ENCODE measurements at places on chromosomes 2 and 18.

GRCh38 chr18:23151414-23152099 lies 16.3 kb downstream of the CABLES1 start:
- no peak for DNase-seq

DNA sequence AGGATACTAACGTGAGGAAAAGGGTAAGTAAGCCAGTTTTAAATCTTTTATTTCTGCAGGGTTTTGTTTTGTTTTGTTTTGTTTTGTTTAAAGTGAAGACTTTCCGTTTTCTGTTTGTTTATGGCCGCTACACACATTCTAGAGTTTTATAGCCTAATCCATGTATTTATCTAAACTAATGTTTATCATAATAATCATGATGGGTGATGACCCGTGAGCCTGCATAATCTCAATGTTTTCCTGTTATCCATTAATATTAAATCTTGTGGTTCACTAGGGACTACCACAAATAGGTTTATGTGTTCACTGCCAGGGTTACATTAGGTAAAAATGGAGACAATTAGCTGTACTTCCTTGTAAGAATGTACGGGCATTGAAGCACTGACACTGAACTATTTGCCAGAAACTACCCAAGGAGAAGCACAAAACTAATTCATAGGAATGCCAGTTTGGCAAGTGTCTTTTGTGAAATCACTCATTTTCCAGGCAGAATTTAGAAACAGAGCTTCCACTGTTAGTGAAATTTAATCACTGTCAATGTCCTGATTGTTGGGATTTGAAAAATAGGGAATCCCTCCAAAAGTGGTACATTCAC lies 574.8 kb downstream of the LRP1B start:
- no peak for DNase-seq

GRCh38 chr2:38017836-38018235 lies 58.1 kb downstream of the CYP1B1 start:
- DNase-seq, result no peak

- DNase-seq, result no peak
These were observed 32.1 kb upstream of the SPAG16 start for GRCh38 chr2:213252206-213252605.

- no peak for DNase-seq
These were observed 59.5 kb downstream of the R3HDM1 start for GRCh38 chr2:135590619-135591260.
